ENCODE measurements at places on chromosomes 11 and 22.

- DNase-seq = no peak
These were observed 4.9 kb upstream of the ATP6V1E1 start for GRCh38 chr22:17633217-17633997.

DNA sequence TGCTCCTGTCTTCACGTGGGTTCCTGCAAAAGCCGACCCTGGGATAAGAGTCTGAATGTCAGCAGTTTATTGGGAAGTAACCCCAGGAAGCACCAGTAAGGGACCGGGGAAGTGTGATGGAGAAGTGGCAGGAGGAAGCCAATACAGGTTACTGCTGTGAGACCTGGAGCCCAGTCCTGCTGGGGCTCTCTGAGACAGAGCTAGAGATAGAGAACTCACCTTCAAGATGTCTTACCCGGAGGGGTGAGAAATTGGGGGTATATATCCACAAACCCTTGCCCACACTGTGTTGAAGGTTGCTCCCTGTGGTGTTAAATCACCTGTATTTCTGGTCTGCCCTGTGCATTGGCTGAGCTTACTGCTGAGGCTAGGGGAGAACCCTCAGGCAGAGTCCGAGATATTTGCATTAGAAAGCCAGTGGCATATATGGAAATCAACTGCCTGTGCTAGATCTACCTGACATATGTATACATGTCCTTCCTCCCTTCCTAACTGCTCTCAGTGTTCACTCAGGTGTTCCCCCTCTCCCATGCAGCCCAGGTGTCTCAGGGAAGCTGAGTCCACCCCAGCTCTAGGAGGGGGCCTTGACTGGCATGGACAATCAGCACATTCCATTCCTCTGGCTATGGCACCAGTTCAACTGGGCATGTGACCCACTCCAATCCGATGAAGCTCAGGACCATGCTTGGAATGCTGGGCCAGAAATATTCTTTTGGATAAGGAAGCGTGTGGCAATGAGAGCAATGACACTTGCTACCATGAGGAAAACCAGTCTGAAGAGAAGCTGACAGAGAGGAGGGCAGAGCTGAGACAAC is 6.8 kb upstream of the MICAL2 start:
- DNase-seq = no peak

- no peak for DNase-seq
These were observed 13.0 kb upstream of the CARD18 start for GRCh38 chr11:105152560-105152959.

- DNase-seq = no peak
These were observed 1172.1 kb upstream of the RAG2 start for GRCh38 chr11:37770145-37770544.

DNA sequence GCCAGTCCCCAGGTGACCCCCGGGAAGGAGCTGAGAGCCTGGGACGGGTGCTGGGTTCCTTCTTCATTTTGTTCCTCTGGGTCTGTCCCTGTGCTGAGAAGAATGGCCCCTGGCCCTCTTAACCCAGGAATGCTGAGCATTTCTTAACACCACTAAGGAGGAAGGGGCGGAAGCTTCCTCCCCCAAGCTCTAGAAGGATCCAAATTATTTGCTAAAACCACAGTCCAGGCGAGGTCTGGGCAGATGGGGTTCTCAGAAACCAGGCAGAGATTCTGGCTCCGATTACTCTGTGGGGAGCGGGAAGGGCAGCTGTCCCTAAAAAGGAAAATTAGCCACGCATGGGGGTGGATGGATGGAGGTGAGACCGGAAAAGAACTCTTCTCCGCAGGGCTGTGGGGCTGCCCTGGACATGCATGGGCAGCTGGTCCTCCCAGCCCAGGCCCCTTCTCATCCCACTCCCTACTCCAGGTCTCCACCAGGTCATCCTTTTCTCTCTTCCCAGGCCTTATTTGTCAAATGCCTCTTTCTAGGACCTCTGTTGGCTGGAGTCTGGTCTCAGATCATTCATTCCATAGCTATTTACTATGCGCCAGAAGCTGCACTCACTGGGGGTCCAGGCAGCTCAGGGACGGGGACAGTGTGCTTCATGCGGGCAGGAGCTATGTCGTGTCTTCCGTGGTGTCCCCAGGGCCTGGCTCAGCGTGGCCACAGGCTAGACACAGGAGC is 45.0 kb upstream of the MYH9 start:
- DNase-seq = no peak

DNA sequence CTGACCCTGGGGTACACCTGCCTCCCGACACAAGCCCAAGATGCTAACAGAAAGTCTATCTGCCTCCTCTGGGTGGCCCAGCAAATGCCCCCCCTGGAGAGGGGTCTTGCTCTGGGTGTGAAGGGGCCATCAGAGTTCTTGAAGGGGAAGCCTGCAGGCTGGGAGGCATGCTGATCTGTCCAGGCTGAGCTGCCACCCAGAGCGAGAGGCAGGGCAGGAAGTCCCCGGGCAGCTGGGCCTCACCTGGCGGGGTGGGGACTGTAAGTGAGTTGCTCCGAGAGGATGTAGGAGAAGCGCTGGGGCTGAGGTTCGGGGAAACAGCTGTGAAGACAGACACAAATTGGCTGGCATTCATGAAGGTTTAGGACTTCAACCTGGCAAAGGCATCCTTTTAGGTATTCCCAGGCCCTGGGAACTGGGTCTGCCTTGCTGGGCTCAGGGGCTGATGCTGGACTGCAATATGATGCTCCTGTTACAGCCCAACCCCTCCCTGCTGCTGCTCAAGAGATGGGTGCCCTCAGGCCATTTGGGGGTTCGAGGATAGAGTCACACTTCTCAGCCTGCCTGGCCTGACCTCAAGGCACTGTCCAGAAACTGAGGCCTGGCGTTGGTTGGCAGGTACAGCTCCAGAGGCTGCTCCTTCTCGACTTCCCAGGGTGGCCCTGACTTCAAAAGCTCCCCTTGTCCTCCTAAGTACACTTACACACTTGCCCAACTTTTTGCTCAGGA is 60.2 kb upstream of the LYVE1 start:
- DNase-seq = no peak

GRCh38 chr11:78922859-78923625 is 348.4 kb upstream of the NARS2 start:
- DNase-seq = no peak

GRCh38 chr11:61083601-61084147 is 18.6 kb upstream of the CD5 start:
- peak; percentile 50 for DNase-seq

GRCh38 chr22:43375951-43376455 is 32.8 kb upstream of the SCUBE1 start:
- no peak for DNase-seq

DNA sequence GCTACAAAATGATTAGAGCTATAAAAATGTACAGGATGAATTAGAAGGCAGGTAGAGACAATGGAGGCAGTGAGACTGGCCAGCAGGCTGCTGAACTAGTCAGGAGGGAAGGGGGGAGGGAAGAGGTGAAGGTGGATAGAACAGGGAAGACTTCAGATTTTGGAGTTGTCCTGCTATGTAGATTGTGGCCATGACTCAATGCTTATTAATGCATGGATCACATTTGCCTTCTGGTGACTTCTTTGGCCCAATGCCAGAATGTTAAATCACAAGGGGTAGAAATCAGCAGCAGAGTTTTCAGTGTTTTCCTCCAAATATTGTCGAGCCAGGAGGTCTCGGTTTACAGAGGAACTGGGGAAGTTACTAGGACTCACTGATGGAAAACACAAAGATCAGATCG is 346.6 kb downstream of the AASDHPPT start:
- no peak for DNase-seq

- DNase-seq = no peak
These were observed 16.5 kb downstream of the TRPM5 start for GRCh38 chr11:2427721-2428321.

- no peak for DNase-seq
These were observed 176.9 kb downstream of the DSCAML1 start for GRCh38 chr11:117620086-117620485.

- no peak for DNase-seq
These were observed 68.8 kb downstream of the SNX19 start for GRCh38 chr11:130847517-130847916.

GRCh38 chr11:73423506-73423905 is 47.3 kb downstream of the RELT start:
- no peak for DNase-seq

DNA sequence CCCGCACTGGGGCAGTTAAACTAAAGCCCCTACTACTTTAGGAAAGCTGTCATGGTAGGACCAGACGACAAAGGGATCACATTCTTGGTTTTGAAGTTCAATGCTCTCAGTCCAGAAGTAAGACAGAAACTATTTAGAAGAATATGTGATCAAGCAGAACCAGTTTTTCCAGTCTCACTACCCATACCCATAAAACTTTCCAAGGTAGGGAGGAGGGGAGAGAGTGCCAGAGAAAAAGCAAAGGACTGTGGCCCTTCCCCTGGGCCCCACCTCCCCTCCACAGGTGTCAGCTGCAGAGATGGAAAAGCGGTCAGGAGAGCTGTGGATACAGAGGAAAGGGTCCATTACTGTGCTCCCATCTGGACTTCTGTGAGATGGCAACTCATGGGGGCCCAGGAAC is 587.1 kb downstream of the SOX6 start:
- DNase-seq = no peak

DNA sequence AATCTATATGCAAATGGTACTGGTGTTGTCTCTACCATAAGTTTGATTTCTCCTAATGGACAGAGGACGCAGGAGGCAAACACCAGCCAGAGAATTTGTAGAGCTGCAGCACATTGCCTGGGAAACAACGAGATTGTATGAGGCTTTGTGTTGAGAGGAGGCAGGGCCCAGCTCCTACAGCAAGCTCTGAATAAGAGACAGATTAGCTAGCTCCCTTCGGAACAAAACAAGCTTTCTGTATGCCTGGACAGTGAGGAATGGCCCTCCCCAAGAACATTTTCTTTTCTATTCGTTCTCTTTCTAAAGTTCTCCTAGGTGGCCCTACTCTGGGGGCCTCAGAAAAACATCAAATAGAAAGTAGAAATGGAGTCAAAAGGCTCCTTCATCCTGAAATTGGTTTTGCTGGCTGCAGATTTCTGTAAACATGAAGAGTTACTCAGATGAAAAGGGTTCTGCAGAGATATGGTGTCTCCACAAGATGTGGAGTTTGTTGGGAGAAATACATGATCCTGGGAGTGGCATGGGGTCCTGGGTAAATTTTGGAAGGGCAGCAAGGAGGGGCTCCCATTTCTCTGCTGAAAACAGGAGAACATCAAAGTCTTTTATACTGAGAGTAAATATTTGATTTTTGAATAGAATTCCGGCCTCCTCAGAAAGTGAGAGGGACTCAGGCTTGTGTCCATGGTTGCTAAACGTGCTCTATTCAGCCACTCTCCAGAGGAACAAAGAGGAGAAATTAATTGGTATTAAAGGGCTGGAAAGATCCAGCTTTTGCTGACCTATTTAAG is 6.8 kb upstream of the HEPACAM start:
- no peak for DNase-seq

GRCh38 chr11:104148074-104148473 is 15.9 kb downstream of the PDGFD start:
- DNase-seq = no peak

DNA sequence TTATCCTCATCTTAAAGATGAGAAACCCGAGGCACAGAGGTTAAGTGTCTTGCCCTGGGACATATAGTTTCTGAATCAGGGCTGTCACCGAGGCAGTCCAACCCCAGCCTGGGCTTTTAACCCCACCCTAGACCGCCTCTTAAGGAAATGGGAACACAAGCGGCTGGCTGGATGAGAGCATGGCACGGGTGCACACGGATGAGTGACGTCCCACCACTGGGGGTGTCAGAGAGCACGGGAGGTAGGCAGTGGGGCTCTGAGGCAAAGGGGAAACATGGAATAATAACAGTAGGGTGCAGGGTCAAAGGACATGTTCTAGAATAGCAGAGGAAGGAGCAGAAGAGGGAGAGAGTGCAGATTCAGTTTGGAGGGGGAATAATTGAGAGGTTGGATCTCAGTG is 22.3 kb downstream of the PPFIBP2 start:
- DNase-seq = no peak

DNA sequence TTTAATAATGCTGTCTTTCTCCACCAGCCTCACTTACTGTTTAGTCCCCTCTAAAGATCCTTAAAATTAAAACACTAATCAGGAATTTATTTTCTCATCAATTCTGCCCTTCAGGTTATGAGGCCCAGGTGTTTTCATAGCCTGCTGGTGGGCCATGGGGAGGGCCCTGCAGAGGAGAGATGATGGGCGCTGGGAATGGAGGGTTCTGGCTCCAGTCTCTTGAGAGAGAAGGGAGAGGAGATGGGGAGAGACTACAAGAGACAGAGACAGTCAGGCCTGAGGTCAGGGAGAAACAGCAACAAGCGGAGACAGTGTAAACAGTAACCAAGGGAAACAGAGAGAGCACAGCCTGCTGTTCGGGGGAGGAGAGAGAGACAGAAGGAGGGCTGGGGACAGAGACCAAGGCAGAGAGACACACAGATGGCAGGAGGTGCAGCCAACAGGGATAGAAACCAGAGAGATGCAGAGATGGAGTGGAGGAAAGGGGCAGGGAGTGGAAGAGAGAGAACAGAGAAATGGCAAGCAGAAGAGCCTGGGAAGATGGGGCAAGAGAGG is 187.3 kb upstream of the SYT13 start:
- no peak for DNase-seq

DNA sequence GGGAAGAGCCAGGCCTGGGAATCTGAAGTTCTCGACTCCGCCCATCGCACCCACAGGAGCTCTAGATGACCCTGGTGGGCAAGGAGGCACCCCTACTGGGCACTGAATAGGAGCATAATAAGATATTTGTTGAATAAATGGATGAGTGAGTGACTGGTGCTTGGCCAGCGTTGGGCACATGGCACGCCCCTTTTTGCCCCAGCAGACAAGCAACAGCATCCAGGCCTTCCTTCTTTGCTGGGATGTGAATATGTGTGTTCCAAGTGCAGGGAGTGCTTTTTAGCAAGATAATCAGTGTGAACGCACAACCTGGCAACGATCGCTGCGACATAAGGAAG is 443 bp upstream of the CELF1 start:
- DNase-seq = no peak

DNA sequence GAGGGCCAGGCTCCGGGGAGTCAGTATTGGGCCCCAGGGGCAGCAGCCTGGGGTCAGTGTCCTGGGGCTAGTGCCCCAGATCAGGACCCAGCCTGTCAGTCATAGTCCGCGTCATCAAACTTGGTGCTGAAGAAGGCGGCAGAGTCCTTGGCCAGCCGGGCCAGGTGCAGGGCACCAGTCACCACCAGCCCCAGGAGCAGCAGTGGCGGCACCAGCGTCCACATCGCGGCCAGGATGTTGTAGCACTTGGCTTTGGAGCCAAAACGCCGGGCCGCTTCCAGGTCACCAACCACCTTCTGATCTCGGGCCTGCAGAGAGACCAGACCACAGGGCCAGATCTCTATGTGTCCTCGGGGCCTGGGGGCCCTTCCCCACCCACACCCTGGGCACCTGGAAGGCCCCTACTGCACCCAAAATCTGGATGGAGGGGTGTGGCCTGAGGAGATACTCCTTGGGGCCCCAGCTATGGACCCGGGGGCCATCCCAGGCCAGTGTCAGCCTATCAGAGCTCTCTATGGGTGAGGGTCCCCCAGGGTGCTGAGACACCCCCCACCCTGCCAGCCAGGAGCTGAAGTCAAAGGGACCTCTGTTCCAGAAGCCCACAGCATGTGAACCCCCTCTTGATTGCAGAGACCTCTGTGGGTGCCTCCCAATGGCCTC is 790 bp downstream of the IFITM5 start:
- DNase-seq = no peak

Measured in activated CD4-positive, alpha-beta T cell treated with anti-CD3 and anti-CD28 coated beads, Interleukin-2, amount 50 U/mL, for 24 hours (primary cell).